HT-29 (cell line): ENCODE measurements at places on chromosomes 2 and 18. TPM values are rescaled to one million over a fixed set of nuclear protein-coding genes. Genes with fewer than 3 reads are reported as not detected.

The SERPINB4 gene
- not detected in 2 replicates for total RNA-seq

The CCDC148 gene
- 1.4 and 5.5 TPM in 2 replicates for total RNA-seq

GRCh38 chr2:143875295-143876233, 644.4 kb downstream of the ZEB2 start:
- DNase-seq = no peak

DNA sequence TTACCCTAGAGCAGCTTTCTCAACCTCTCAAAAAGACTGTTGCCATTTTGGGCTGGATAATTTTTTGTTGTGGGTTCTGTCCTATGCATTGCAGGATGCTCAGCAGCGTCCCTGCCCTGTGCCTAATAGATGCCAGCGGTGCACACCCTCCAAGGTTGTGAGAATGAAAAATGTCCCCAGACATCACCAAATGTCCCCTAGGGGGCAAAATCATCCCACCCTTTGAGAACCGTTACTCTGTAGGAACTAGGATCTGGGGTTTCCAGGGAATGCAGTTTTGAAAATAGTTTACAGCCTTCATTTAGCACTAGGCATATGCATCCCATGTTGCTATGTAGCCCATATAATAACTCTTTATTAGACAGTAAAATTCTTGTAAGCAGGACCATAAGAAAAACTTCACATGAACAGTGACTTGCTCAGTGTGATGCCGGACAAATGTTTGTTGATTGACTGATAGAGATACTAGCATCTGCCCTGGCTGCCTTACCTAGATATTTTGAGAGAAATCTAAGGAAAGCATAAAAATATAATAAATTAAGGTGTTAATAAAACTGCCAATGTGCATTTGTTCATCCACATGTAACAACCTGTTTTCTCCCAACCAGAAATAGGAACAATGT, 79.2 kb upstream of the EPC2 start:
- no peak for DNase-seq

- DNase-seq = peak; percentile 46
These were observed 50.2 kb upstream of the DTNA start for GRCh38 chr18:34659579-34660517.

DNA sequence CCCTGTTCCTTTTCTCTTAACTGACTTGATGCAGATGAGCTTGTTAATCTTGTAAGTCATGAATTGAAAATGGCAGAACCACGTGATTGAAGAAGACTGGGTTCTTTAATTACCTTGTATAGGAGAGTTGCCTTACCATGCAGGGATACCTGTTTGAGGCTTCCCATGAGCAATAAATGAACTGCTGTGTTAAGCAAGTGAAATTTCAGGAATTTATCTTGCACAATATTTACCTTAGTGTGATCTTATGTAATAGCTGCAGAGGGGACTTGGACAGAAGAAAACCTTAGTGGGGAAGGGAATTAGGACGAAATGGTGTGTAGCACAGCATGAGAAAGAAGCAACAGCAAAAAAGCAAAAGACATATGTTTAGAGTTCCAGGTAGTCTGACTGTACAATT, 384.0 kb upstream of the TMEFF2 start:
- no peak for DNase-seq

The YPEL5 gene
- total RNA-seq = 13.7 and 14.8 TPM in 2 replicates

DNA sequence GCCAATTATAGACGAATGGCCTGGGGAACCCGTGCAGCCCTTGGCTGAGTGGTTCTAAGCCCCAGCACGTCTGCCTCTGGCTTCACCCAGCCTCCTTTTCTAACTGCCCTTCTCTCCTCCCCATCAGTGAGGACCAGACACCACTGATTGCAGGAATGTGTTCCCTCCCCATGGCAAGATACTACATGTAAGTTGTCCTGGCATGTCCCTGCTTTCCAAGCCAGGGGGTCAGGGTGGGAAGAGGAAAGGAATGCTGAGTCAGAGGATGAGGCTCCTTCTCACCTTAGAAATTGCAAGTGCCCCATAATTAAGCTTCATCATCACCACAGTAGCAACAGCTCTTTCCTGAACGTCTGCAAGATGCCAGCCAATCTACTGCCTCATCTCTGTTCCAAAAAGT, 4.8 kb downstream of the IL1F10 start:
- no peak for DNase-seq

- no peak for DNase-seq
These were observed 30.3 kb downstream of the MGAT5 start for GRCh38 chr2:134284119-134284670.

- no peak for DNase-seq
These were observed 487.8 kb downstream of the GALR1 start for GRCh38 chr18:77737405-77737804.

The CELF4 gene
- total RNA-seq = not detected in 2 replicates

The LAMA1 gene
- total RNA-seq = not detected in 2 replicates

DNA sequence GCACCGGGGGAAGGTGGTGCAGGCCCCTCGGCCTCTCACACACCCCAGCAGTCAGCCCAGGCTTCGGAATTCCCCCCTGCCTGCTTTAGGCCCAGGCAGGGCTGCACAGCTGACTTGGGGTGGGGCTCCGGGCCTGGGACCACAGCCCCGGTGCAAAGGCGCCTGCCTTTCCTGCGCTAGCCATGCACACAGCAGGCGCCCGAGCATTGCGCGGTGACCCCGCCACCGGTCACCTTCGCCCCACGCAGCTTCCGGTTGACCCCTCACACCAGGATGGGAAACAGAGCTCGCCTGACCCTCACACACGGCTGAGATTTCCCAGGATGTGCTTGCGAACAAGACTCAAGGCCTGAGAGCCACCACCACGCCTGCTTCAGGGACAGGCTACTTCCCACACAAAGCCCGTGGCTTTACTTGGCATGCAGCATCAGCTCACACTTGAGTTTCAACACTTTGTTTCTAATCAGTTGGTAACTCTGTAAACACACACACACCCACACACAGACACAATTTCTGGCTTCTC, 46.0 kb downstream of the SLC66A2 start:
- no peak for DNase-seq

The NEUROD1 gene
- not detected in 2 replicates for total RNA-seq

DNA sequence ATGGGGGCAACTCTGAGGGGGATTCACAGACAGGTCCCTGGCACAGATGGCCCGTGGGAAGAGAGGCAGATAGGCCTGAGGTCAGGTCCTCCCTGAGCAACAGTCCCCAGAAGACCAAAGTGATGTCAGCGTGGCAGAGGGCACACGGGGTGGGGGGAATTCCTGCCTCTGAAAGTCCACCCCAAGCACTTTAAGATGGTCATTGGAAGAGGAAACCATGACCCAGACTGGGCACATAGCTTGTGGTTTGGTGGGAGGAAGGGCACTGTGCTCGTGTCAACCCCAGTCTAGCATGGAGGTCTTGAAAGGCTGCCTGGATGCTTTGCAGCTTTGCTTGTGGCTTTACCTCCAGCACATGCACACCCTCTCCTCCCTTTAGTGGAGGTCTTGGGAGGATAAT, 38.0 kb upstream of the SIX2 start:
- no peak for DNase-seq

GRCh38 chr2:19993731-19994130, 3.8 kb upstream of the WDR35 start:
- DNase-seq = no peak

The UNC80 gene
- not detected in 2 replicates for total RNA-seq

DNA sequence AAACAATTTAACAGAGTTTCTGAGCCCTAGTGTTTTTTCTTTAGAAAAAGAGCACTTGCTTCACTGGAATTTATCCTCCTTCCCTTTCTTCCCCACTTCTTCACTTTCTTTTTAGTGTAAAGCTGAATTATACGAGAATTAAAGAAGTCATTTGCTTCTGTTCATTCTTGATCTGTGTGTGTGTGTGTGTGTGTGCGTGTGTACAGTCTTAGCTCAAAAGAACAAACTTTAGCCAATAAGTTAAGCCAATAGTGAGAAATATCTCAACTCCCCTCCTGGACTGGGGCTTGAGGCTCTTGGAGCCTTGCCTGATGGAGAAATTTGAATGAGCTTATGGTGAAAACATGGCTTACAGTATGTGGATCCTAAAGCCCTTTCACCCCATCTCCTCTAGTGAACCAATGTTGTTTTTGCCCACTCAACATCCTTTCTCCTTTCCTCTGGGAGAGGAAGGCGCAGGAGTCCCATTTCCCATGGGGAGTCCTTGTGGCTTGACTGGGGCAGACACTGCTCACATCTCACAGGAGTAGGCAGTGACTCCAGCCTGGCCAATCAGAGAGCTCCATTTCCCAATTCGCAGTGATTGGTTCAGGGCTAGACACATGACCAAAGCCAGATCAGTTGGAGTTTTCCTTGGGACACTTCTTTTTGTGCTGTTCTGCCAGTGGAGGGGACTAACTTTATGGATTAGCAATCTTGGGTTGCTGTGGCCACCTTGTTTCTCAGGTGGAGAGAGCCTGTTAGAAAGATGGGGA, 16.3 kb upstream of the MYO3B start:
- DNase-seq = no peak

DNA sequence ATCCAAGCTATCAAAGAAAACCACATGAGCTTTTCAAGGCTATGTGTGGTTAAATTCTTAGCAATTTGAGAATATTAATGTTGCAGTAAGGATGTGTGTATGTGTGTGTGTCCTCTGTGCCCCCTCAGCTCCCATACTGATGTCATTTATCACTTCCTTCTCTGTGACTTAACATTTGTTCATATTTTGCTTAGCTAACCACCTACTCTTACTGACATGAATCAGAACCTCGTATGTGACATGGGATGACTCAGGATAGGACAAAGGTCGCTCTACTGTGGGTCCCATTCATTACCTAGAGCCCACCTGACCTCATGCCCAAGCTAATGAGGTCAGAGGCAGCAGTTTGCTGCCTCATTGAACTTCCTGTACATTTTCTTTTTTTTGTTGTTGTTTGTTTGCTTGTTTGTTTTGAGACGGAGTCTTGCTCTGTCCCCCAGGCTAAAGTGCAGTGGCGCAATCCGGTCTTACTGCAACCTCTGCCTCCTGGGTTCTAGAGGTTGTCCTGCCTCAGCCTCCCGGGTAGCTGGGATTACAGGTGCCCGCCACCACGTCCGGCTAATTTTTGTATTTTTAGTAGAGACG, 36.3 kb downstream of the MOGAT1 start:
- DNase-seq = no peak

DNA sequence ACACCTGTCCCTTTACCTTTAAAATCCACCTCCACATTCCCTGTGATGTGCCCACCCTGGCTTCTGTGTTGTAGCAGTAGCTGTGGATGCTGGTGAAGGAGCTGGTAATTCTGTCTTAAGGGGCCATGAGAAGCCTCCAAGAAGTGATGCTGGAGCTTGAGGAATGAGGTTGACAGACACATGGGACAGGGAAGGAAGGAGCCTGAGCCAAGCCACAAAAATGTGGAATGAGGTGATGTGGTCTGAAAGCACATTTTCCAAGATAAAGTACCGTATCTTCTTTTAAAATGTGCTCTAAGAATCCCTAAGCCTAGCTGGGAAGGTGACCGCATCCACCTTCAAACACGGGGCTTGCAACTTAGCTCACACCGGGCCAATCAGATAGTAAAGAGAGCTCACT, 31.2 kb downstream of the VWA3B start:
- DNase-seq = no peak

DNA sequence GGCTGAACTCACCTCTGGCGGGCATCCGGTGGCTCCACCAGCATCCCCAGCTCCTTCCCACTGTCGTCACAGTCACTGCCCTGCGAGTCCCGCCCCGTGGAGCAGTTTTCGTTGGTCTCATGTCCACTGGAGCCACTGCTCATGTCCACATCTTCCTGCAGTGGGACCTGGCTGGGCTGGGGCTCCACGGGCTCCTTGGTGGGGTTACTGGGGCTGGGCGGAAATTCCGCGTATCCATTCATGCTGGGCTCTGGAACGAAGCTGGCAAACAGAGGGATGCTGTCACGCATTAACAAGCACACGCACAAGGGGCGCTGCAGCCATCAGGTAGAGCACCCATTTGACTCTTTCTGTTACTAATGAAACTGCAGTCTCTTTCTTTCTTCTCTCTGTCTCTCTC, 10.7 kb downstream of the PER2 start:
- no peak for DNase-seq

GRCh38 chr2:10432311-10433181, 15.6 kb downstream of the ODC1 start:
- no peak for DNase-seq

DNA sequence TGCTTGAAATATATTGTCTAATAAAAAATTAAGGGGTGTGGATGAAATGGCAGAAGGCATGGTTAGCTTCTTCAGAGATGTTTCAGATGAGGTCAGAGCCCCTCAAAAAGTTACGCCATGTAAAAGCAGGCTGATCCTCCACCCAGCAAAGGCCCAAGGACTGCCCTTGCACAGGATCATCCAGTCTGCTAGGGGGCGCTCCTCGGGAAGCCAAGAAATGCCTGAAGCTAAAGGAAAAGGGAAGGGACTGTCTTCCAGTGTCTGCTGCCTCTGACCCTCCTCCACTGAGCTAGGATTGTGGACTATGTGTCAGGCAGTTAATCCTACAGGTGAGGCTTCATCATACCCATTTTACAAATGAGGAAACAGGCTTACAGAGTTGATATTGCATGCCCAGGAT, 33.8 kb upstream of the TEX51 start:
- DNase-seq = peak; percentile 29

The CD207 gene
- not detected in 2 replicates for total RNA-seq

GRCh38 chr2:213237251-213237650, 47.0 kb upstream of the SPAG16 start:
- DNase-seq = no peak

DNA sequence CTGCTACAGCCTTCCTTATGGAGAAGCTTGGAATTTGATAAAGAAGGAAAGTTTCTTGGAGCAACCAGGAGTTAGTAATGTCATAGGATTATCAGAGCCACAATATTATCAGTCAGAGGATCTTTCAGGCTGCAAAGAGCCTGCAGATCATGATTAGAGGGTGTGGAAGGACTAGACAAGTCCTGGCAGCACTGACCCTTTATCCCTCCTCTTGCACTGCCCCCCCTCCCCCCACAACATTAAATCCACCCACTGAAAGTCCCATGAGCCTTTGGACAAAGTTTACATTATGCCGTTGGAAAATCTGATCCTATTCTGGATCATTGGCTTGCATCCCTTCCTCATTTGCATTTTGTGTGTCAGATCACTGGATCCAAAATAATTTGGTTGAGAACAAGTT, 18.7 kb upstream of the IMPA2 start:
- DNase-seq = no peak

The ADD2 gene
- total RNA-seq = 0.71 and 0.73 TPM in 2 replicates

The ATL2 gene
- total RNA-seq = 64.8 and 72.0 TPM in 2 replicates

DNA sequence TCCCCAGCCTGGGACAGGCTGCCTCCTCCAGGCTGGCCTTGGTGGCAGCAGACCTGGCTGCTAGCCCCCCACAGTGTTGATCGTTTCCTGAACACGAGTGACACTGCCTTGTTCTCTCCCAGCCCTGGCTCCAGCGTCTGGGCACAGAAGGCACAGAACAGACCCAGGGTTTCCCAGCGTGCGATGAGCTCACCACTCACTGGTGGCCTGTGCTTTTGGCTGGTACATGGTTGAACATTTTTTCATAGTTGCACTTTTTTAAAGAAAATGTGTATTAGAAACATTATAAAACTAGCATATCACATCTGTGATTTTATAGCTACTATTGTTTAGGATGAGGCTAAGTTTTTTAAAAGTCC, 40.9 kb downstream of the SCTR start:
- no peak for DNase-seq

The REG1B gene
- total RNA-seq = not detected in 2 replicates

GRCh38 chr2:88659538-88659915, 31.9 kb upstream of the RPIA start:
- DNase-seq = no peak
